Stimulated activated CD8-positive, alpha-beta memory T cell treated with anti-CD3 and anti-CD28 coated beads, Interleukin-4, amount 100 ng/mL, for 24 hours (primary cell): ENCODE measurements at places on chromosomes 6 and 20.

GRCh38 chr20:60632391-60633262 is 619.4 kb upstream of the CDH4 start:
- no peak for DNase-seq

DNA sequence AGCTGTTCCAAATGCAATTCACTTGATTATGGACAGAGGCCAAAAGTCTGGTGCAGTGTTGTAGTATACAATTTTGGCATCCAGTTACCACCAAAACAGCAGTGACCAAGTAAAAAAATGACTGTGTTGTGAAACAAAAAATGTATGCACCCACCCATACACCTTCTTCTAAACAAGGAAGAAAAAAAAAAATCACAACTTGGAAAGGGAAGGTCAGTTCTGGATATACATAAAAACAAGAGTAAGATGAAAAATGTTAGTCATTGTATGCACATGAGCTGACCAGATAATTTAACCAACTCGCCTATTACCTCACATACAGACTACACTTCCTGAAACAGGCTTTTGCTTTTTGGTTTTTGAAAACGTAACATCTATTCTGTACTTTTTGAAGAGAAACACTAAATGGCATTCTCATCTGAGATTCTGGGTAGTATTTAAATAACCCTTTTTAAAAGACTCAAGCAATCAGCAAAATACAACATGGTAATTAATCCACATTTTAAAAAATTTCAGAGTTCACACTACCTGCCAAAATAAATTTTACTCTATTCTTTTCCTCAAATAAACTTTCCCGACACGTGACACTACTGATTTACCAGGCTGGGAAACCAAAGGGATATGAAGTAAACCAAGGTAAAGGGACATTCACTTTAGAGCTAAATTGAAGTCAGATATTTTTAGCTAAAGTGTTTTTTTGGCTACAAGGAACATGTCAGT is 141.6 kb upstream of the SHLD1 start:
- no peak for DNase-seq

DNA sequence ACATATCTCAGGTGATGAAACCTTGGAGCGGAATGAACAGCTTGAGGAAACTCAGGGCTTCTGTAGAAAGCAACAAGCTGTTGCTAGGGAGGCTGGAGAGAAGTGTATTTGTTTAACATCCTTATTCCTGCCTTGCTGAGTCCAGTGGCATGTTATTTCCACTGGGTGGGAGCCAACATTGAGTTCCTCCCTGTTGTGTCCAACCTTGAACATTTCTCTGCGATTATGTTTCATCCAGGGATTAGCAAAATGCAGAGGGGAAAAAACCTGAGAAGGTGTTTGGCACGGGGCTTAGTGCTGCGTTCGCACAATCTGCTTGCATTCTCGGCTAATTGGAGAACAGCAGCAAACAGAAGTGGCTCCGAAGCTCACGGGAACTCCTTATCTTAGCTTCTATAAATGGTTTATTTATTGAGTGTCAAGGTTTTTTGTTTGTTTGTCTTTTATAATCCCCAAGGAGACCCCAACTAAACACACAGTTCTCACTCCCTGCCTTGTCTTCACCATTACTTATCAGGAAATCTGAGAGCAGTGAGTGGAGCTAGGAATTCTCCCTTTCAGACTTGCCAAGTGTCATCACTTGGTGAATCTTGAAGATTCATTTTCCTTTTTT is 412.8 kb downstream of the CDC5L start:
- no peak for DNase-seq

DNA sequence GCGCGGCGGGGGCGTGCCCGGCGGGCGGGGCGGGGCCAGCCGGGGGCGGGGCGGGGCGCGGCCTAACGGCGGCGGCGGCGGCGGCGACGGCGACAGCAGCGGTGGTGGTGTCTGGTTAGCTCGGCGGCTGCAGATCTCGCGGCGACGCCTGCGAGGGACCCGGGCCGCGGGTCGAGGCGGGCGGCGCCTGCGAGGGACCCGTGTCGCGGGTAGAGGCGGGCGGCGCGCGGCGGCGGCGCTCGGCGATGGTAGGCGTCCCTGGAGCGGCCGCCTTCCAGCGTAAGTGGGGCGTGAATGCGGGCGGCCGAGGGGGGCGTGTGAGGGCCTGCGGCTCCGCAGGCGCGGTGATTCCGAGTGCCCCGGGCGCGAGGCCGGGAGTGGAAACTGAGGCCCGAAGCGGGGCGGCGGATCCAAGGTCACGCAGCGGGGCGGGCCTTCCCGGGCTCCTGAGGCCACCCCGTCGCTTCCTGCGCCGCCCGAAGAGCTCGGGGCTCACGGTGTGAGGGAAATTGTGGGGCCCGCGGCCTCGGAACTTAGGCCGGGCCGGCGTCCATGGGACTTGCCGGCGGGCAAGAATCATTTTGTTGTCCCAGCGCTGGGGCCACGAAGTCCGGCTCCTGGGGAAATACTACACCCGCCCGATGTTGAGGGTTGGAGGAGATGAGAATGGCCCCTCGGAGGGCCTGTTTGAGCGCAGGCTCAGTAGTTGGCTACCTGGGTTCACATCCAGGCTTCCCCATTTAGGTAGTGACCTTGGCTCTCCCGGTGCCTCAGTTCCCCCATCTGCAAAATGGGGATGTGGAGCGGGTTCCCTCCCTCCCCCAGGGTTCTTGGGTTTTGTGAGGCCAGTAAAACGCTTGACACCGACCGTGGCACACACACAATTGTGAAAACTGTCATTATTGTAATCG is at the start of gene CBFA2T2:
TSS of gene CBFA2T2 (plus strand) at position 74 of the 911 bp plus-strand sequence. CDS start at position 246, 172 bp downstream.
- DNase-seq = peak; percentile 54

- DNase-seq = no peak
Measured at GRCh38 chr6:35562060-35562459, 49.4 kb upstream of the TULP1 start.

DNA sequence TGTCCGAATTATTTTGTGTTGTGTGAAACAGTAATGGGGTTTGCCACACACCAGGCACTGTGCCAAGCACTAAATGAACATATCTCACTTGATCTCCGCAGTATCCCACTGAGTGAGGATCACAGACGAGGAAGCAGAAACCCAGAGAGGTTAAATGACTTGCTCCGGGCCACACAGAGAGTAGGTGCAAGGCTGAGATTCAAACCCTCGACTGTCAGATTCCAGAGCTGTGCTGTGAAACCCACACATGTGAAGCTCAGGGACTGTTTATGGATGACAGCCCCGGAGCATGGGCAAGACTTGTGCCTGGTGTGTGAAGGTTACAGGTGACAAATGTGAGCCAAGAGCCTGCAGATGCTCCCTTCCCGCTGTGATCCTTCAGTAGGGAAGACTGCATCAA is 87.8 kb upstream of the SIRPA start:
- no peak for DNase-seq

GRCh38 chr20:59013959-59014608 is 5.1 kb upstream of the TUBB1 start:
- DNase-seq = no peak

DNA sequence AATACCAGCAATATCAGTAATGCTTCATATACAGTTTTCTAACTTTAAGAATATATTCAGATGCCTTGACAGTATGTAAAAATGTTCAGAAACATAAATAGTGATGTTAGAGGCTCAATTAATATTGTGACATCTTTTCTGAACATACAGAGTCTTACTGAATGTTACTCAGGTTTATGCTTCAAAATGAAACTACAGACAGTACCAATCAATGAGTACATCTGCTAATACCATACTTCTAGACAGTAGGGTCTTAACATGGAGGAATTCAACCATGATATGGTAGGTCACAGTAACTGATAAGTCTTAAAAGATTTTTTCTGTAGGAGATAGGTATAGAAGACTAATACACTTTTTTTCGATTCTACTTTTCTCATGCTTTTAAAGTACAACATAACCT is 8.3 kb downstream of the GCLC start:
- DNase-seq = no peak

DNA sequence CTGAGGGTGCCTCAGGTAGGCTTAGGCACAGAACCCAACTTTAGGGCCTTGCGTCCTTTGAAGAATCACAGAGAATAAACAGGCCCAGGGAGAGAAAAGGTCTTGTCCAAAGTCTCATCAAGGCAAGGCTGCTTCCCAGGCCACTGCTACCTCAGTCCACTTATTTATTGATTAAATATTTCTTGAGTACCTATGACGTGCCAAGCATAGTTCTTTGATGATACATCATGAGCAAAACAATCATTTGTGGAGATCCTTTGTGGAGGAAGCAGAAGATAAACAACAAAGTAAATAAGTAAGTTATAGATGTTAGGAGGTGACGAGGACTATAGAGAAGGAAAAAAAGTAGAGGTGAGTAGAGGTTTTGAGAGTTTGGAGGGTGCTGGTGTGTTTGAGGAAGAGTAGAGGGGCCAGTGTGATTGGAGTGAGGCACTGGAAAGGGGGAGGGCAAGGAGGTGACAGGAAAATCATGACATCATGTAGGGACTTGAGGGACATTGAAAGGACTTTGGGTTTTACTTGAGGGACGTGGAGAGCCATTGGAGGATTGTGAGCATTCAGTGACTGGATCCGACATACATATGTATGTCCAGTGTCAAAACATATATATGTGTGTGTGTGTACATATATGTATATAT is 14.1 kb upstream of the CHMP4B start:
- DNase-seq = no peak

DNA sequence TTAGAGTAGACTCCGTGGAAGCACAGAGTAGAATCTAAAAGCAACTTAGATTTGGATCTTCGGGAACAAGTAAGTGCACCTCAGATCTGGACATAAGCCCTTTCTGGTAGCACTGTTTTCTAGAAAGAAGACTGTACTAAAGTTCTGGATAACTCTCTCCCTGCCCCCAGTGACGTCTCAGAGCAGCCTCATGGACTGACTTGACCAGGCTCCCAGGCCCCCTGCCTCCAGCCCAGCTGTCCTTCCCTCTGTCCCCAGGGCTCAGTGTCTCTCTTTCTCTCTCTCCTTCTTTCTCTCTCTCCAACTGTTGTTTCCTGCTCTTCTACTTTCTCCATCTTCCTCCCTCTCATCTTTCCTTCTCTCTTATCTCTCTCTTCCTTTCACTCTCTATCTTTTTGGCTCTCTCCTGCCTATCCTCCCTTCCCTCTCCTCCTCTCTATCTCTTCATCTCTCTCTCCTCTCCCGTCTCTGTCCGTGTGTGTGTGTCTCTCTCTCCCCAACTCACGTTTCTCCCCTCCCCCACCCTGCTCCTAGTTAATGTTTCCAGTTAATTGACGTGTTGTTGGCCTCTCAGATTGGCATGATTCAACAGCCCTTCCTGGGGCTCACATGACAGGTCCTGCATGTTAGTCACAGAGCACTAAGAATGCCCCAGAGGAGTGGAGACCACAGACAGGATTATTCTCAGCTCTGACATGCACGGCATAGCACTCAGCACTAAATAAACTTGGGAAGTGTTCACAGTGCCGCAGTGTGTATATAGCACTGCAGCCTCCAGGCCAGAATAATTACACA is 180.4 kb upstream of the FOXQ1 start:
- DNase-seq = no peak

GRCh38 chr6:41659935-41660334 is 21.7 kb downstream of the MDFI start:
- DNase-seq = no peak

GRCh38 chr6:154457046-154457713 is 53.3 kb downstream of the CNKSR3 start:
- DNase-seq = no peak

- DNase-seq = no peak
Measured at GRCh38 chr6:89194559-89194958, 22.6 kb downstream of the GABRR1 start.

DNA sequence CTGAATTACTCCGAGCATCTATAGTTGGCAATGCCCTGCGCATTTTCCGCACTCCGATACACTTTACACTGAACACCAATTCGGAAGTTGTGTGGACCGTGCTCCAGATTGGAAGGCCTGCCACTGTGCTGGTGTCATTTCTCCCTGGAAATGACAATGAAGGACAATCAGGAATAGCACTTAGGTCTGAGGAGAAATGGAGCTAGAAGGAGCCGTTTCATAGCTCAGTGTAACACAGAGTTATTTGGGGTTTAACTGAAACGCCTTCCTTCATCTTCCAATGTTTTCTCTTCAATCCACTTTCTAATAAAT is 501 bp upstream of the PLA2G7 start:
- DNase-seq = no peak

DNA sequence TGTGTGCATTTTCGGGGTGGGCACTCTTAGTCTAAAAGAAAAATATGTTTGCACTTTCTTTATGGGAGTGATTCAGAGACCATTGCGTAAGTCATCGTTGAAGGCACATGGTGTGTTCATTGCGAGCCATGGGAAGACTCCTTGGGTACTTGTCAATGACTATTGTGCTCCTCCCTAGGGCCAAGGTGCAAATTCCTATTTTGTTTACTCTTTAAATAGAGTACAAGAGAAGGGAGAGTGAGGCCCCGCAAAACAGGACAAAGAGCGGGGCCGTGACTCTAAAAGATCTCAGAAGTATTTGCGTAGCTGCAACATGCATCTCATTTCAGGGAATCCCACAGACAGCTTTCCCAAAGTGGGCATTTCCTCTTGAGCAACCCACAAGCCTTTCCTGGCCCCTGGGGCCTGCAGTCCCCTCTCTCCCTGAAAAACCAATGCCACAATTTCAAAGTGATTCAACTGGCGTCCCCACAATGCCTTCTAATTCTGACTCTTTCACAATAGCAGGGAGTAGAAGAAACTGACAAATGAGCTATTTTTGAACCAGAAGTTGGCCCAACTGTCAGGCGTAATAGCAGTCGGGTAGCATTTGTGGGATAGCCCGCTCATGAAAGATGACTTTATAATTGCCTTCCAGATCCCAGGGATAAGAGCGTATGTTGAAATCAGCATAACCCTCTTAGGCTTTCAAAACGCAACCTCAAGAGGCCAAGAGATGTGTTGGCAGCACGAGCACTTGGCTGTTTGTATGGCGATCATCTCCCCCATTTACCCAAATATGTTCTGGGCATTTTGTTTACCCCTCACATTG is 277.9 kb upstream of the BMP2 start:
- DNase-seq = no peak

DNA sequence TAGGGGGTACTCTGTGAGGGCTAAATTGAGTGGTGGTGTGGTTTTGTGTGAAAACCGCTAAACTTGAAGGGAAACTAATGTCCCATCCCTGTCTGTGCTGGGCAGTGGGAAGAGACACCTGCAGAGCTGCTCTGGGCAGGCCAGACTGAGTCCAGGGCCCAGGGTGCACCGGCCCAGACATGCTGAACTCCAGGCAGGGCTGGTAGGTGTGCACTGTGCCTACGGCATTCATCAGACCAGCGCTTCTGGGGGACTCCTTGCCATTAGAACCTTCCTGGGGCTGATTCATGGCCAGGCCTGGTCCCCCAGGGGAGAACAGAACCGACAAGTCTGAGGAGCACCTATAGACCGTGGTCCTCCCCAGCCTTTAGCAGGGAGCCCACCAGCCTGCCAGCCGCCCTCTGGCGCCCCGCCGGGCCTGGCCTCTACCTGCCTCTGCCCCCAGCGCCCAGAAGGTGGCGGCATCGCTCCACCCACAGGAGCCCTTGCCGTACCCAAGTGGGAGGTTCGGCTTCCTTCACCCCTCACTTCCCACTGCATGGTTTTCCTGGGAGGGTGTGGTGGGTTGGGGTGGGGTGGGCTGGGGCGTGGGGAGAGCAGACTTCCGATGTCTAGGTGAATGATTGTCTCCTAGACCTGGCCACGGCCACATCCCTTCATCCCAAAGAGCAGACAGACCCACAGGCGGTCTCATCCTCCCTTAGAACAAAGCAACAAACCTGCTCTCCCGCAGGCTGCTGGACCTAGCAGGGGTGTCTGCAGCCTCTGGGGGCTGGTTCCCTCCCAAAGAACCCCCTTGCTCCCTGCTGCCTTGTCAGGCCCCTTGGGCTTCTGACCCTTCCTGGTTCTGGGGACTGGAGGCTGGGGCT is 15.5 kb downstream of the CCDC167 start:
- DNase-seq = peak; percentile 66
